ENCODE measurements at places on chromosomes 1 and 21.

DNA sequence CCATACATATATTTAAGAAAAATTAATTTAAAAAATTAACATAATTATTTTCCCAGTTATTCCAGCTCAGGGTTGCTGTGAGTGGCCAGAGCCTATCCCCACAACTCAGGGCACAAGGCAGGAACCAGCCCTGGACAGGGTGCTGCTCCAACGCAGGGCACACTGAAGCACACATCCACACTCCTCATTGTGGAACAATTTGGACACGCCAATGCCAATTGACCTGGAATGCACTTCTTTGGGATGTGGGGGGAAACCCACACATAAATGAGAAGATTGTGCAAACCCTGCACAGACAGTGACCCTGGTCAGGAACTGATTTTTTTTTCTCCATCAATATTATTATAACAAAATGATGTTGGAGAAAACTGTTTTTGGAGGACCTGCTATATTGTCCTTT is 23.4 kb downstream of the SAMSN1 start:
- no peak for DNase-seq

- no peak for DNase-seq
Observed at GRCh38 chr1:225700164-225700821, 47.4 kb upstream of the ENAH start.

- DNase-seq: no peak
Observed at GRCh38 chr1:161121042-161121650, 3.2 kb downstream of the NIT1 start.

DNA sequence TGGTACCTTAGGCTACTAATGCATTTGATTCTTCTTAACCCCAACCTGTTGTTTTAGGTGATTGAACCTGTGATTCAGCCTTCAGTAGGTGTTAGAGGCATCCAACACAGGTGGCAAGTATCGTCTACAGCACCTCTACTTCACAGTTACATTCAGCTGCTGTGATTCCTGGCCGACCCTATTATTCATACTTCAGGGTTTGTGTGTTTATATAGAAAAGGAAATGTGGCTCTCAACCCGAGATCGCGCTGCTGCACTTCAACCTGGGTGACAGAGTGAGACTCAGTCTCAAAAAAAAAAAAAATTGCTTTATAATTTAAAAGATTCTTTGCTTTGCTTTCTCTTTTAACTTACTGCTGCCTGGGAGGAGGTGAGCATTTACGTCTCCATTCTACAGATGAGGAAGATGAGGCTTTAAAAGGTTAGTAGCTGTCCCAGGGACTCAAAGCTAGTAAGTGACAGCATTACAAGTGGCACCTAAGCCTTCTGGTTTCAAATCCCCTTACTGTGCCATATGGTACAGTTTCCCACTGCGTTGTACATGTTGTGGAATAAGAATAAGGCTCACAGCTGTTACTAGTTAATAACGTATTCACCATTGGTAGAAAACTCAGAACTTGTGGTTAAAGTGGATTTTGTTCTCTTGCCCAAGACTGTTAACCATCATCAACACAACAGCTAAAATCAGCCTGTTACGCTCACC is 9.9 kb upstream of the GPR25 start:
- DNase-seq: no peak

- DNase-seq: no peak
Observed at GRCh38 chr1:12345350-12346217, 115.8 kb downstream of the VPS13D start.

- DNase-seq: peak; percentile 91
Observed at GRCh38 chr1:966704-967300, 520 bp downstream of the PLEKHN1 start.

DNA sequence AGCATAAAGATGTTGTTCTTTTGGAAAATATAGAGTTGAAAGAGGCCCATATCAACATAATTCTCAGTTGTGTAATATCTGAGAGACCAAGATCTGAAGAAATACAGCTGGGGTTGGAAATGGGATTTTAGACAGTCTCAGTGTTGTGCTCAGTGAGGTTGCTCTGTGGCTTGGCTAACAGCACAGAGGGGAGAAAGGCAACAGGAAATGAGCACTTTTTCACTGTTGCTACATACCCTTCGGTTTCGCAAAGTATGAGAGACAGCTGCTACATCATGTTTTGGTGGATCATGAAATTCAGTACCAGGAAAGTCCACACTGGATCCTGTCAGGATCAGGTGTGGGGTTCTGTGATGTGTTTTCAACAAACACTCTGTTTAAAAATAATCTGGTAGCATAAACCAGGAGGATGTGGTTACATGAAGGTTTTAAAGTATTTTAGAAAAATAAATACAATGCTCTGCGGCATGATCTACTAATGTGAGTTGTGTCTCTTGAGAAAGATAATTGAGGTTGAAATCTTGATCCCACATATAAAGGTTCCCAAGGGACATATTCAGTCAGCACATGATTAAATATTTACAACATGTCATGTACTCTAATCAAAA is 7.0 kb upstream of the GPR88 start:
- DNase-seq: no peak

GRCh38 chr1:93601686-93602085 is 80.0 kb downstream of the BCAR3 start:
- DNase-seq: no peak

DNA sequence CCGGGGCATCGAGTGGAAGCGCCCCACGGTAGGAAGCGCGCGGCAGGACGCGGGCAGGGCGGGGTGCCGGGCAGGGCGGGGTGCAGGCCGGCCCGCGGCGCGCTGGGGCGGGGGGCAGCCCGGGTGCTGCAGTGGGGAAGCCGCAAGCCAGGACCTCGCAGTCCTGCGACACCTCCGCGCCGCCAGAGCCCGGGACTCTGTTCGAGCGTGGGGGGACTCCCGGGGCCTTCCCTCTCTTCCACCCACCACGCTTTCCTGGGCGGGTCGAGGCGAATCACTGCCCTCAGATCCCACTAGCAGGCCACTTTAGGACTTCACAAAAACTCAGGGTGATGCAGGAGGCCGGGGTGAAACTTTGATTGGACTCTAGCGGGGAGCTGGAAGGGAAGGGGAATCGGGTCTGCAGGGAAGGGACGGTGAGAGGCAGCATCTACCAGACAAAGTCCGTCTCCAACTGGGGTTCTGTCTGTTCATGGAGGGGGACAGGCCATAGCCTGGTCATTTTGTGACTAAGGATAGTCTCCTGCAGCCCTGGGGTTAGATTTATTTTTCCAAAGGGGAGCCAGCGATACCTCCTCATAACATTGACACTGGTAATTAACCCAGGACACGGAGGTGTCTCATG is 623 bp downstream of the CAPN2 start:
- DNase-seq: peak; percentile 62

DNA sequence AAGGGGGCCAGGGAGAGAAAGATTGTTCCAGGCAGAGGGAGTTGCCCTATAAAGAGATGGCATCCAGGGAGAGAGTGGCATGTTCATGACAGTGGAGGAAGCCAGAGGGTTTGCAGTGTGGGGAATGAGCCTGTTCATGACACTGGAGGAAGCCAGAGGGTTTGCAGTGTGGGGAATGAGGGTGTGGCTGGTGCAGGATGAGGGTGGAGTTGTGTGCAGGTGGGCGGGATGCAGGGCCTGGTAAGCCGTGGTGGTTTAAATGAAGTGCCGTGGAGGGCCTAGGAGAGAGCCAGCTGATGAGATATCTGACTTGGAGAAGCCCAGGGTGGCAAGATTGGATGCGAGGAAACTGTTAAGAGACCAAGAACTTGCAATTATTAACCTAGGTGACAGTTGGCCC is 131.8 kb downstream of the CAMTA1 start:
- no peak for DNase-seq

GRCh38 chr1:67184838-67185421 is 18.7 kb downstream of the IL23R start:
- no peak for DNase-seq

DNA sequence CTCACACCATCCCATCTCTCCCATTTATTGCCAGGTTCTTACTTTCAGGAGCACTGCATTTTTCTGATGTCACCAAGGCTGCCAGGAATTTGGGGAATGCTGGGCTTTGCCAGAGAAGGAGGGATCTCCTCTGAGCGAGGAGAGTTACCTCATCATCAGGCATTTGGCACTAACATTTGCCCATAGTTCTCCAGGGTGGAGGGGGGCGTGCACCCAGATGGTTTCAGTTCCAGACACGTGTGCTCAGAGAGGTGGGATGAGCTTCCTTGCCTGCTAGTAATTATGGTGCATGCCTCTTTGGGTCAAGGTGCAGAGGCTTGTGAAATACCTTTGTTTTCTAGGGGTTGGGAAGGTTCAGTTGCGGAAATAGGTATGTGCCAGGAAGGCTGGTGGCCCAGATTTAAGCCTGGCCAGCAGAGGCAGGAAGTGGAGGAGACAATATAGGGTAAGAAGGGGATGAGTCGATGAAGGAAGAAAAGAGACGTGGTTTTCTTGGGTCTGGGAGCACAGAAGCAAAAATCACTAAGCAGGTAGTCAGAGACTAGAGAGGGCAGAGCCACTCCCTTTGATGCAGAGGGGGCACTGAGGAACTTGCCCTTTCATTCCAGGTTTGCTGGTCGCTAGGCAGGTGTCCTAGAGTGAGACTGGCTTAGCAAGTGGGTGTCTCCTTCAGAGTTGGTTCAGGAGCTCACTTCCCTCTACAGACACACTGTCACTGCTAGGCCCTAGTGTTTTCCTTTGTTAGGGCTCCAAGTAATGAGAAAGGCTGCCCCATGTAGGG is 7.2 kb downstream of the TUFT1 start:
- DNase-seq: no peak

Measured in activated T-cell treated with anti-CD3 and anti-CD28 coated beads, Interleukin-2, amount 50 U/mL, for 48 hours (primary cell).